ENCODE measurements at places on chromosomes 3 and 15. TPM values are rescaled to one million over a fixed set of nuclear protein-coding genes. Genes with fewer than 3 reads are reported as not detected.

DNA sequence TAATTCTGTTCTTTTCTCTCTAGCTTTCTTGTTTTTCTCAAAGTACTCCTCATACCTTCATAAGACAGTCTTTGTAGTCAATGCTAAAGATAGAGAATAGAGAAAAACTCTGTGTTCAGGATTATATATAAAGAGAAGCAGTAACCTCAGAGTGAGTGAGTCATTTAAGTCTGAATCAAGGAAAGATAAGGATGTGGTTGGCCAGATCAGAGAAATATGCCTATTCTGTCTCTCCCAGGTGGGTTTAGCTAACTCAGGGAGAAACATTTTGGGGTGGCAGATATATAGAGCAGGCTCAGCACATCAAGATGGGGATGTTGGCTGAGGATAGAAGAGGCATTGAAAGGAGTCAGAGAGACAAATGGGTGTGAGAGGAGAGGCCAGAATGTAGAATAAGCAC is 31.4 kb downstream of the GTF2E1 start:
- no peak for DNase-seq

- no peak for DNase-seq
Measured at GRCh38 chr15:85570336-85570735, 189.9 kb downstream of the AKAP13 start.

- DNase-seq, result no peak
Measured at GRCh38 chr3:19190602-19191001, 42.3 kb downstream of the KCNH8 start.

The SKOR1 gene
- total RNA-seq, result 0.31 TPM

GRCh38 chr3:16884084-16884747 is 539 bp upstream of the PLCL2 start:
- peak; percentile 69 for DNase-seq

DNA sequence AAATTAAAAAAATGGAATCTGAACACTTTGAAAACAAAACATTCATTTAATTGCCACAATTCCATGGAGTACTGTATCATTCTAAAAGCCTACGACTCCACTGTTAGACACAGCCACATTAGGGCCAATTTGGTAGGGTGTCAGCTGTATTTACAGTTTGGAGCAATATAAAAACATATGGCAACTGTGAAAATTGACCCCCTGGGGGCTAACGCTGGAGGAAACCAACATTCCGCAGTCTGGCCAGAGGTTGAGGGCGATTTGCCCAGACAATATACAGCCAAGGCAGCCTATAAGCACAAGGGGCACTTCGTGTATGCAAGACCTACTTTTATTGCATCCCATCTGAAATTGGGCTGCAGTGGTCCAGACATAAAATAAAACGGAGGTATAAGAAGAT is 476.5 kb upstream of the WNT5A start:
- peak; percentile 35 for DNase-seq

The C3orf20 gene
- total RNA-seq, result 0.09 TPM

DNA sequence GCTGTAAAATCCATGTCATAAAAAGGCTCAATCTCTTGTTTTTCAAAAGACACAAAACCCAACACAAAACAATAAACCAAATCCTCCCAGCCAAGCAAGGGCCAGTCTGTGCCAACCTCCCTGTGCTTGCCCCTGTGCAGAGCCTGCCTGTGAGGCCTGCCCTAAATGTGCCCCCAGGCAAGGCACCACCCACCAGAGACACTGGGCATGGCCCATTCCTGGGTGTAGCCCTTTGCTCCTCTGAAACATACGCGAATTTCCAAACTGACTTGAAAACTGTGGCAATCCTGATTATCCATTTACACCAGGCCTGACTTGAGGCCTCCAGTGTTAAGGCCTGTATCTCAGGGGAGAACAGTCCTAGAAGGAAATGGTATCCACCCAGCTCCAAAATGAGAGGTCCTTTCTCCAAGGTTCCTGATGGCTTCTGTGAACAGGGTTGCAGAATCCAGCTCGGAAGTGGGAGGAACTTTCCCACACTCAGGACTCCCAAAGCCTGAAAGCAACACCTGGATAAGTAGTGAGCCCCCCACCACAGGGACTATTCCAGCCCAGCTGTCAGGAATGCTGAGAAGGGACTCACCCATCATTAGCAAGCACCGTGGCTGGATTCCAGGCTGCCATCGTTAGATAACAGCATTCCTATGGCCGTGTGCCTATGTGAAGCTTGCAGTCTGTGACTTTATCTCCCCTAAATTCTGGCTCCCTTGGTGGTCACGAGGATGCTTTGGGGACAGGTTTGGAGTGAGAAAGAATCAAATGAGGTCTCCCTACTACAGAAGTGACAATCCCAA is 61.8 kb downstream of the CACNA2D2 start:
- DNase-seq, result no peak

DNA sequence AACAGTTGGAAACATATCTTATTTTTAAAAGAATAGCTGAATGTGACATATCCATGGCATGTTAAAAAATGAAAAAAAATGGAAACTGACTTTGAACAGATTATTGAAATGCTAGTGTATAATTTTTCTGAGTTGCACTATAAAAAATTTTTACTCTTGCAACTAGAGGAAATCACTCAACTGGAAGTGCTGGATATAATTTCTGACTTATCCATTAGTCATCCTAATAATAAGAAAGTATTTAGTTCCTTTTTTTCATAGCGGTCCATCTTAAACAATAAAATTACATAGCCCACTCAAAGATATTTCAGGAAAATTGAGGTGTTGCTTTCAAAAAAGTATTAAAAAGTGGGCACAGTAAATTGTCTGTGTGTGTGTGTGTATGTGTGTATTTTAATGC is 80.7 kb downstream of the MBNL1 start:
- no peak for DNase-seq

- no peak for DNase-seq
Measured at GRCh38 chr15:37149146-37149545, 48.8 kb upstream of the MEIS2 start.

- peak; percentile 41 for DNase-seq
Measured at GRCh38 chr15:63978511-63979261, 67.6 kb downstream of the DAPK2 start.

DNA sequence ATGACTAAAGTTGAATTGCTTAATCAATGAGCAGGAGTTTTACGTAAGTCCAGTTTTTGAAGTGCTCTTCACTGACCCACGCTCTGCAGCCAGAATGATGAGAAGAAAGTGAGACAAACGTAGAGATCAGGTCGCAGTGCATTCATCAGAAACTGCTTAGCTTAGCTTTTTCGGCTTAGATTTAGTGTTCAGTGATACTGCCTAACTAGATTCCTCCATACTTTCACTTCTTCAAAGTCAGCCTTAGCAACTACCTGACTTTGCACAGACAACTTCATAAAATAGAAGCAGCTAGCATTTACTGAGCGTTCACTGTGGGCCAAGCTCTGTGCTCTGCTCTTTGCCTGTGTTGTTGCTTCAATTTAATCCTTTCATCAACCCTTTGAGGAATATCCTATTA is 116.1 kb downstream of the KCNH8 start:
- no peak for DNase-seq

DNA sequence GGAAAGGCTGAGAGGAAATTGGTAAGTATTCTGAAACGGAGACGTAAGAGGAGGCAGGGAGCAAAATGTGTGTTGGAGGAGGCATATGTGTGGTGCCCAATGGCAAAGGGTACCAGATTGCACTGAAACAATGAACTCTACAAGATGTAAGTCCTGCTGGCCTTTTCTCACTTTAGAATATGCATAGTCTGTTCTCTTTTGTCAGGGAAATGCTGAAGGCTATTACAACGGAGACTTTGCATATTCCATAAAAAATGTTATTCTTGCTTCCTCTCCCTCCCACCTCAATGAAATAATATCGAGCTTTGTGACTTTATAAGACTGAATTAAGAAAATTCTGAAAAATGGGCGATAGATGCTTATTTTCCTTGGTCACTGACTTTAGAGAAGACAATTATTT is 85.9 kb downstream of the PEX5L start:
- no peak for DNase-seq

The PCLAF gene
- 17.3 TPM for total RNA-seq

DNA sequence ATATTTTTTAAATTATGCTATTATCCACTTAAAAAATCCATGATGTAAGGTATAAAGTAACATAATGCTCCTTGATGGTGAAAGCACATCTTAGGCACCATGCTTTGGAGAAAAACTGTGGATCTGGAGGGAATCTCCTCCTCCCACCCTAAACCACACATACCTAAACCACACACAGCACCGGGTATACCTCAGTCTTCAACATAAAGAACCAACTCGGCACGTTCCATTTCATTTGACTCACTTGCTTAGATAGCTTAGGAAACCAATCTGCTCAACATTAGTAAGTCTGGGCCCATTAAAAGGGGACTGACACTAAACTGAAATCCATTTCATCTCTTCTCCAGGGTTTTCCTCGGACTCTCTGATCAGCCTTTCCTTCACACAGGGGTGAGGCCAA is 945.7 kb upstream of the CFAP20DC start:
- no peak for DNase-seq

DNA sequence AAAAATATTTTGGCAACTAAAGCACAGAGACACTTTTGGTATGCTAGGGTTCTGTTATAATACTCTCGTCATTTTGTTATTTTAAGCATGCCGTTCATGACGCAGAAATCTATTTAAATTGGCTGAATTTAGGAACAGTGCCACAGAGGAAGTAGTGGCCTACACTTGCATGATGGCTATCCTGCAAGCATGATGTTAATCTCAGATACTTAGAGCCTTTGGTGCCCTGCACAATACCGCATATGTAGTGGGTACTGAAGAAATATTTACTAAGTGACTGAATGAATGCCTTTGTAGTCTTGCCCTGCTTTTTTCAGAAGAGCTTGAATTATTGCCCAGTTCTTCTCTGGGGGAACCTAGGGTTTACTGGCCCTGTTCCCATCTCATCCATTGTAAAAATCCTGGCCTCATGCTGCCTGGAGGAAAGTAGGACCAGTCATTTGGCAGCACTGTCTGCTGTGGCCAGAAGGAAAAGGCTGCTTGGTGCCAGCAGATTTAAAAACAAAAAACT is 79.0 kb downstream of the SERPINI1 start:
- peak; percentile 91 for DNase-seq

DNA sequence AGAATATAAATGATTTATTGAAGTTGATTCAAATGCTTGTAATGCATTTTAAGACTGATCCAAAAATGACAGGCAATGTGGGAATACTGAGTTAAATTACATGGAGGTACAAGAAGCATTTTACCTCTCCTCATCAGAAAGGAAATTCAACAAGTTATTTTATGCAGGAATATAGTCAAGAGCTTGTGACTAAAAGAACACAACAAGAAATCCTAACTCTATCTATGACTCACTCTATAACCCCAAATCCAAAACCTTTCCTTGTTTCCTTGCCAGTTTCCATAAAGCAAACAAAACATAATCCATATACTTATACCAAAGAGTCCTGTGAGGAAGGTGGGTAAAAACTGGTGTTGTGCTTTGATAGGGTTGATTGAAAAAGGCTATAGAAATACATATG is 30.8 kb downstream of the SIN3A start:
- no peak for DNase-seq

DNA sequence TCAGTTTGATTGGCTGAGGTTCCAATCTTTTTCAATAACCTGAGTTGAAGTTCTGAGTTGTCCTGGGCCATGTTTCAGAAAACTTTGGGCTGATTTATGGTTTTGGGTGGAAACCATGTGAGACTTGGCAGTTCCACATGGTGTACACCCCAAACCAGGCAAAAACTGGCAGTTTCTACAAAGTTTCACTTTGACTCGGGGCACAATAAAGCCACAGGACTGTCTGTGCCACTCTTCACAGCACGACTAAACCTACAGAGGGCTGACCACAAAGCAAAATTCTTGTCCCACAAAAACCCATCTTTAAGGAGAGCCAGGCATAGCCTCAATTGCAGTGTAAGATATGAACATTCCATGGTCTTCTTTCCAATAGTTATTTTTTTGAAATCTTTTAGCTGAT is 155.0 kb downstream of the DUT start:
- no peak for DNase-seq

DNA sequence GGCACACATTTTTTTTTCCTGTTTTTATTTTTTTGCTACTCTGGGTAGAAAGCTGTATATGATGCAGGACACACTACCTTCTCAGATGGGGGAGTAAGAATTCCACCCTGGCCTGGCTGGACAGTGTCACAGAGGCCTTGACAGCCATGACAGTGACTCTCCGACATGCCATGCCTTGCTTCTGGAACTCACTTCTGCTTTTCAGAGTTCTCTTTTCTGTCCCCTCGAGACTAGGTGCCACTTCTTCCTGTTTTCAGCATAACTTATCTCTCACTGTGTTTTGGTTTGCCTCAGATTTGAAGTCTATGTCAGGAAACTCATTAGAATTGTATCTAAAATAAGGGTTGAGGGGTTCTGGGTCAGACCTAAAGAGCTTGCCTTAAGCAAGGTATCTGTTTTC is 69.1 kb upstream of the SEC13 start:
- peak; percentile 37 for DNase-seq

DNA sequence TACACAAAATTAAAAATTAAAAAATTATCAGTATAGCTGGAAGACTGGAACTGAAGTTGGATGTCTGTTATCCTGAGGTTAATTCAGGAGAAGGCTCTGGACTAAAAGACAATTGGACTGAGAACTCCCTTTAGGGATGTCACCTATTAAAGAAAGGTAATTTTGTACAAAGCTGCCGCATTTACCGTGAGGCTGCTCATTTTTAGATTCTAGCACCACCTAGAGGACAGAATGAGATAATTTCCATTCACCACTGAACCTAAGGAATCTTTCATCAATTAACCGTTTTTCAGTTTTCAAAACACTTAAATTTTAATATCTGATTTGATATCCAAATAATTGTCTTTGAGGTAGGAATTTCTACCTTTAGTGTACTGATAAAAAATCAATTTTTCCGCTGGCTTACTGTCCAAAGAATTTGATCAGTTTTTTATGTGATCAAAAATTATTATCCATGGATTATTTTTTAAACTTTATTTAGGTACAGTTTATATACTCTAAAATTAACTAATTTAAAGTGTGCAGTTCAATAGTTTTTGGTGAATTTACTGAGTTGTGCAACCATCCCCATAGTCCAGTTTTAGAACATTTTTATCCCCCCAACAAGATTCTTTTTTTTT is 106.7 kb upstream of the TNIK start:
- DNase-seq, result peak; percentile 53
